ENCODE measurements at places on chromosomes 2 and 18.
A peak's percentile ranks its signal among the peaks of the same experiment; 100 is the strongest.

DNA sequence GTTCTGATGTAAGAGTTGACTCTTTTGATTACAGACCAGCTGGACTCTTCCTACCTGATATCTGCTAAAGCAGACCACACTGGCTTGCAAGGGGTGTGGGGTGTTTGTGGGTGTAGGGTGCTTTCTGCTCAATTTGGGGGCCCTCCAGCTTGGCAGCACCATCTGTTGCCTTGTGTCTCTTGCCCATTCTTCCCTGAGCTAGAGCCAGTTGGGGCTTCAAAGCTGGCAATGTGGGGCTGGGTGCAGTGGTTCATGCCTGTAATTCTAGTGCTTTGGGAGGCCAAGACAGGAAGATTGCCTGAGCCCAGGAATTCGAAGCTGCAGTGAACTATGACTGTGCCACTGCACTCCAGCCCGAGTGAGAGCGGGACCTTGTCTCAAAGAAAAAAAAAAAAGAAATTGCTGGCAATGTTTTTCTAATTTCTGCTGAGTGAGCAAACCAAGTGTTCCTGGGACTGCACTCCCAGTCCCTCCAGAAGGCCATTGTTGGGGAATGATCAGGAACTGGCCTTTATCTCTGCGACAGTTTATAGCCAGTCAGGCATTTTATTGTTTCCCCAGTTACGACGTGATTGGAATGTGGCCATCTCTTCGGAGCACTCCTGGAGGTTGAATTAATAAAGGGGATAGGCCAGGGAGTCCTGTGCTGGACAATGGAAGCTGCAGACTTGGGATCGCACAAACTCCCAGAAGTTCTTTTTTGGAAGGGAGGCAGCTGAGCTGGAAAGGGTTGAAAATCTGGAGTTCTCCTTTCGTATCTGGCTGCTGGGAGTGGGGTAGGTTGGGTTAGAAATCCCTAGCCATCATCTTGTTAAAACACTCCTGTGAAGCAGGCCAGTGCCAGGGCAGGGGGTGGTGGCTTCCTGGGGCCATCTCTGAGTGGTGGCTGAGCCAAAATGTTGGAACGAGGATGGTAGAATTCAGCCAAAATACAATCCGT lies 57.2 kb downstream of the LIPG start:
- no peak for DNase-seq

DNA sequence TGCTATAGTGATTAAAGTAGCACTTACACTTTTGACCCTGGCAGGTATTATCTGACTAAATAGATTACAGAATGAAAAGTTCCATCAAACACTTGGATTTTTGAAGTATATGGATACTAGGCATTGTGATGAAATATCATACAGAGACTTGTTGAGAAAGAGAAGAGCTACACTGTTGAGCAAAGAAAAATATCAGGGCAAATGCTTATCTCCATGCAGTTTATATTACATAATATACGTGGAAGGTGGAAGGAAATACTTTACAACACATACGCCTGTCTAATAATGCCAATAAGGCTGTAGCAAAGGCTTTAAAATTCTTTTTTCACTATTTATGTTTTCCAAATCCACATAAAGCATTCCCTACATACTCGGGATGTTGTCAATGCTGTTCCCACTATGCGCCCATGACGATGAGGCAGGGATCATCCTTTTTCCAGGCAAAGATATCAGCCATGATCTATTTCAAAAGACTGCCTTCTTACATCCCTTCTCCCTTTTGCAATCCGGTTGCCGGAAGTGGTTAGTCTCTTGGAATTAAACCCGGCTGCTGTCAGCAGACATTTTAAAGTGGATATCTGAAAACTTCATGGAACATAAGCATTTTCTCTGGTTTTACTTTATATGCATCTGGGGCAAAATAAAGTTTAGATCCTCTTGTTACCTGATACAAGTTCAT lies 92.6 kb upstream of the ITGA4 start:
- no peak for DNase-seq

DNA sequence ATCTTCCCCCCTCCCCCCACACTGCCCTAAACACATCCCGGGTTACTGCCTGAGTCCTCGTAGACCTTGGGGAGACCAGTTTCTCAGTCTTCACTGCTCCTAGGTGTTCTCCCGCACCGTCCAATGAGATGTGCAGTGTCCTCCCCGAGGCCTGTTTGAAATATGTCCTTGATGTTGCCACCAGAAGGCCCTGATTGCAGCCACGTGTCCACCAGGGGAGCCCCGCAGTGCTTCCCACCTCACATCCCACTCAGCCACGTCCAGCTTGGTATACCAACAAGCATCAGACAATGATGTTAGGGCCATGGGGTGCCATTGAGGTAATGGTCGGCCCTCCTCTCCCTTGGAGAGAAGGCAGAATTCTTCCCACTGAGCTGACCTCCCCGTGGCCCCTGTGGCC lies 38.7 kb downstream of the TCF7L1 start:
- no peak for DNase-seq

DNA sequence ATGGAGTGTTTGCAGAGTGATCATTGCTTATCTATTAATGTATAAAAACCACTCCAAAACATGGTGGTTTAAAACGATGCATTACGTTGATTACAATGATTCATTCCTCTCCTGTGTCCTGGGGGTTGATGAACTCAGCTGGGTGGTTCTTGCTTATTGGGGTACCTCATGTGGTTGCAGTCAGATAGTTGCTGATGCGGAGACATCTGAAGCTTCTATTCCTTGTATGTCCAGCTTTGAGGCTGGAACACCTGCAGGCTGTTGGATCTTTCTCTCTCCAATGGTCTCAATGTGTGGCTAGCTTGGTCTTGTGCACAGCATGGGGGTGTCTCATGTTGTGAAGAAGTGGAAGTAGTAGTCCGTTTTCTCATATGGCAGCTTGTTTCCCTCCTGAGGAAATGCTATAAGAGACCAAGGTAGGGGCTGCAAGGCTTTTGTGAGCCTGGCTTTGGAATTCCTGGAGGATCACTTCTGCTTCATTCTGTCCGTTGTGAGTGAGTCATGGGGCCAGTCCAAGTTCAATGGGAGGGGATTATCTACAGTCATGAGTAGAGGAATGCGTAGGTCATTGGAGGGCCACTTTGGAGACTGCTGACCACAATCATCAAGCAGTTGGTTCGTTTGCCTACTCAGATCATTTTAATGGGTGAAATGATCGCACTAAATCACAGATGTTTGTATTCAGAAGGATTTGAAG lies 601.0 kb downstream of the SLC4A3 start:
- DNase-seq: no peak

GRCh38 chr2:37414470-37414949 lies 70.1 kb downstream of the QPCT start:
- peak; percentile 82 for DNase-seq

DNA sequence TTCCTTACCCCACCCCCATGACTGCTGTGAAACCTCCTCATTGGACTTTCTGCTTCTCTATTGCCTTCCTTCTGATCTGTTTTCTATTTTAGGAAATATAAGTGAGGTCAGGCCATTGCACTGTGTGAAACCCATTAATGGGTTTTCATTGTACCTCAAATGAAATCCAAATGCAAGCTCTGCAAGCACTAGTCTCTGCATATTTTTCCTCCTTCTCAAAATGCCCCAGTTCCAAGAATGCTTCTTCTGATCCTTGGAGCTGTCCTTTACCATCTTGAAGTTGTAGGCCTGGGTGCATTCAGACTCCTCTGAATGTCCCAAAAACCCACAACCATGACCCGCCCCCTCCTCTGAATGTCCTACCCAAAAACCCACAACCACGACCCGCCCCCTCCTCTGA lies 8.2 kb downstream of the IL1A start:
- peak; percentile 49 for DNase-seq

GRCh38 chr2:186641807-186642321 lies 52.0 kb upstream of the FAM171B start:
- DNase-seq: peak; percentile 72

DNA sequence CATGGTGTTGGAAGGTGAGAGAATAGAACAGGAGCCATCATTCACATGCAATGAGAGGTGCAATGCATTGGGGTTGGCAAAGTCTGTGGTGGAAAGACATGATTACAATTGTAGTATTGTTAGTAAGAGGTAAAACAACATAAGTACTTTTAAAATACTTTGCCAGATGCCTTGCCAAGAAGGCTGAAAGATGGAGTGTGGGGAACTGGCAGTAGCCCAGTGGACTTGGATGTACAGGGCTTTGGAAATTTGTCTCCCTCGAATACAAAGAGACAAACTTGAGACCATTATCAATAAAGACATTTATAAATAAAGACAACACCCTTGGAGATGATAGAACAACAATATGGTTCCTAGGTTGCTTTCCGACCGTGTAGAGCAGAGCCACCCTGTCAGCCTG lies 62.0 kb downstream of the MDH1 start:
- DNase-seq: no peak

GRCh38 chr2:183214680-183215079 lies 90.4 kb downstream of the NUP35 start:
- no peak for DNase-seq

GRCh38 chr18:41624460-41624859 lies 330.6 kb upstream of the PIK3C3 start:
- DNase-seq: no peak

- no peak for DNase-seq
These were observed 57.5 kb upstream of the TGIF1 start for GRCh38 chr18:3392467-3392855.

GRCh38 chr2:15941871-15942710 lies 1.7 kb downstream of the MYCN start:
- no peak for DNase-seq

DNA sequence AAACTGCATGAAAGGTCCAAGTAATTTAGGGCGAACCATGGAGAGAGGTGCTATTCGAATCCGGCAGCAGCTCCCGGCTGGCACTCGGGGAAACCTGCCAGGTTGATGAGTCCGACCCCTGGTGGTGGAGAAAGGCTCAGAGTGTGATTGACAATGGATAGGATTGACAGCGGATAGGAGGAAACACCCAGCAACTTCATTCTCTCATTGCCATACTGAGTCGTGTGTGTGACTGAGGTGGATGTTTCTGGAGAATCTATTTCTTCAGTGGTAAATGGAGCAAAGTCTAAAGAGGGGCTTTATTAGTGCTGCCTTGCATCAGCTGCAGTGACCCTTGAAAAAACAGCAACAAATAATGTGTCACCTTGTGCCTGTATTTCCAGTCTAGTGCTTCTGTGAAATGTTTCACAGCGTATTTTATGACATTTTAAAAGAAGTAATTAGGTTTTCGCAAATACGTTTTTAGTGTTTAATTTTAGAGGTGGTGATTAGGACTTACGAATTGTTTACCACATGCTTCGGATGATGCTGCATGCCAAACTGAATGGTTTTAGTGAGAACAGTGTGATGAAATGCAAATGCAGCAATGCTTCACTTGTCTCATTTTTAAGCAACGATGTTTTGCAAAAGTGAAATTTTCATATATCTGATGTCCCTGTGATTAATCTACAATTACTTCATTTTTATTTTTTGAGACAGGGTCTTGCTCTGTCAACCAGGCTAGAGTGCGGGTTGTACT lies 102.0 kb downstream of the DCDC2C start:
- peak; percentile 30 for DNase-seq

DNA sequence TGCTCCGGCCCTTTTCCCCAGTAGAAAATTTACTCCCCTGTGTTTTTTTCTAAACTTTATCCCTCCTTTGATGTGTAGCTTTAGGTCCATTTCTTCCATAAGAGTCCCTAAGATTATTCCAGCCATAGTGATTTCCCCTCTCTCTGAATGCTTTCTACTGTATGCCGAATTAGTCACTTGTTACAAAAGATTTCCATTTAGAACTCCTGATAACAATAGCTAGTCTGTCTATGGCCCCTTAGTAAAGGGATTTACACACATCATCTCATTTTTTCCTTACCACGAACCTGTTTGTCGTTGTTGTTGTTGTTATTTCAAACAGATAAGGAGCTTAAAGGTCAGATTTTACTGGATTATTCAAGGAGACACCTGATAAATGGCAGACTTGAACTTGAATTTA lies 256.1 kb downstream of the PAX3 start:
- DNase-seq: no peak

- peak; percentile 39 for DNase-seq
These were observed 14.1 kb upstream of the ZSWIM2 start for GRCh38 chr2:186862869-186863709.

DNA sequence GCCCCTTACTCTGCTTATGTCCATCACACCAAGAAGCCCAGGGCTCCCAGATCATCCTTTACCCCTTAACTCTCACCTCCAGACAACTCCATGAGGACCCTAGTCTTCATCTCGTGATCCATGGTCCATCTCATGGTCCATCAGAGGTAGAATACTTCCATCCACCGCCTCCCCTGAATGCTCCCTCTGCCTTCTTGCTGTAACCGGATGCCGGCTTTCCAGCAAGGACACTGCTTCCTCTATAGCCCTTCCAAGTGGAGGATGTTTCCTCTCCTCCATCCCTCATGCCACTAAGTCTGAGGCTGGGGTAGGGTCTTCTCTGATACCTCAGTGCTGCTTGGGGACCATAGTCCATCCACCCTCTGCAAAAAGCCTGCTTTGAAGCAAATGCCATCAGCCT lies 118.6 kb upstream of the SIX2 start:
- no peak for DNase-seq
